ENCODE measurements at places on chromosomes 6 and 20.

- DNase-seq, result no peak
Measured at GRCh38 chr20:47276251-47276650, 80.2 kb downstream of the ZMYND8 start.

- no peak for DNase-seq
Measured at GRCh38 chr6:90048206-90048967, 154.1 kb downstream of the GJA10 start.

DNA sequence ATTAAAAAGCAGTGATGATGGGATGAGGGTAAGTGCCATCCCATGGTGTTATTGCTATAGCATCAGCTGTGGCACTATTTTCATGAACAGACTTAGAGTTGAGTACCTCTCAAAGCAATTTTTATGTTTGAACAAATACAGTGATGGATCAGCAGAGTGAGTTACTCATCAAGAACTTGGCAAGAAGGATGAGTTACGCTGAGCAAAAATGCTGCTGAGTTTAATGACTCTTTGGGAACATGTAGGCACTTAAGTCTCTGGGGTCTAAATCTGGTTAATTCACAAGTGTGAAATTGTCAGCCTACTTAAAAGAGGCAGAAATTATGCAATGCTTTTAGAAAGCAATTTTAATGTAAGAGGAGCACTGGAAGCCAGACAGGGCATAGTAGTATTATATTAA lies 78.5 kb upstream of the AHI1 start:
- DNase-seq, result peak; percentile 57

GRCh38 chr6:154154389-154154967 lies 115.4 kb downstream of the OPRM1 start:
- peak; percentile 26 for DNase-seq

DNA sequence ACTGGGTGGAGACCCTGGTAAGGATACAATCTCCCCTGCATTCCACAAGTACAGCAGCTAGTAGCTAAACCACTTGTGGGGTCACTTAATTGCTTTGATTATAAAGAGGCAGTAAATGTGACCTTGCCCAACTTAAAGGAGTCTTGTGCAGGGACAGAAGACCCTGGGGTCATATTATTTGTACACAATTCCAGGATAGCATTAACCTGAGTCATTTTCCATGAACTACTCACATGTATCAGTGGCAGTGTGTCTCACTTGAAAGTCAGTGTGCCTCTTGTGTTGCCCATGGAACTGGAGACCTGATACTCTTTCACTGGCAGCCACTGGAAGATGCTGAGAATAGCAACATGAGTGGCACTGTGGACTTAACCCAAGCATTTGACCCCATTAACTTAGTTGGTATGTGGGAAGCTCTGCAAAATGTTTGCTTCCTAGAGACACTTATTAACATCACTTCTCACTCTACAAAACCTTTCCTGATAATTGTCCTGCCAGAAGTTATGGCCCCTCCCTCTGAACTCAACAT lies 28.9 kb downstream of the CLIC5 start:
- no peak for DNase-seq

- DNase-seq, result no peak
Measured at GRCh38 chr6:21061892-21062291, 527.6 kb downstream of the CDKAL1 start.

GRCh38 chr6:63272397-63272796 lies 47.4 kb downstream of the LGSN start:
- DNase-seq, result no peak

All from NCI-H187 (cell line).